ENCODE measurements at places on chromosomes 2 and 18.

DNA sequence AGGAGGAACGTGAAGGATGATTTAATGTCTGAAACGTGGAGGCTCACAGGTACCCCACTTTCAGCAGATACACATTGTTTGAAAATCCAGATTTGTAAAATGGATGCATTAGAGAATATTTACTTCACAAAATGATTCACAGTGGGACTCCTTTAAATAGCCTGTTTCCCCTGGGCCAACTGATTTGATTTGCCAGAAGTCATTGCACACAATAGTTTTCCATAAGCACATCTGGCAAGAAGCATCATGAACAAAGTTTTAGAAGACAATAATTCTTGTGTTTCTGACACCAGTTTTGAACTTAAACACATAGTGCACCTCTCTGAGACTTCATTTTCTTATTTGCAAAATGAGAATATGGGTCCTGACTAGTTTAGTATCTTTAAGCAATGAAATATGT lies 451.4 kb upstream of the SLC14A2 start:
- no peak for DNase-seq

DNA sequence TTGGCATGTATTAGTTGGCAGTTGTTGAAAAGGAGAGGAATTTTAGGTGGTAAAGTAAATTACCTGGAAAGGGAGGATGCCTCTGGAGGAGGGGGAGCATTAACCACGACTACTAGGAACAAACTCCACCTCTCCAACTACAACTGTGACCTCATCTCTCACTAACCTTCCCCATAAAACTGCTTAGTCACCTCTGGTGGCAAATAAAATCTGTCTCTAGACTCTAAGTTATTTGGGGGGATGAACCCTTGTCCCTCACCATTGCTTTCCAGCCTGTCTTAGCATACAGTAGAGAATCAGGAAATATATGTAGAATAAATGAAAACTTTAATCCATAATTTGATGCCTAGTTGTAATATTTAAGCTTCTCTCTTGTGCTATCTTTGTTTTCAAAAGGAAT lies 27.6 kb upstream of the MYO1B start:
- no peak for DNase-seq

DNA sequence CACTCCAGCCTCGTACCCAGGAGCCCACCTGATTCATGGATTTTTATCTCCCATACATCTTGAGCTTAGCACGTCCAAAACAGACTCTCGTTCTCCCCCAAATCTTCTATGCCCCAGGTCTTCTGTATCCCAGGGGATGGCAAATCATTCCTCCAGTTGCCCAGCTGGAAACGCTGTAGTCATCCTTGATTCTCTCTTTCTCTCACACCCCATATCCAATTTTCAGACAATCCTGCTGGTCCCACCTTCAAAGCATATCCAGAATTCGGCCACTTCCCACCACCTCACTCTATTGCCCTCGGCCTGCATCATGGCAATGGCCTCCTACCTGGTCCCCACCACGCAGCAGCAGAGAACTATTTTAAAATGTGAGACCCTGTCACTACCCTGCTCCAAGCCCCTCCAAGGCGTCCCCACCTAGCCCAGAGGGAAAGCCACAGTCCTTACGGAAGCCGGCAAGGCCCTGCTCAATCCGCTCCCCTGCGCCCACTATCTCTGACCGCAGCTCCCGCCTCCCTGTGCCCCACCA lies 1.4 kb upstream of the GRHL1 start:
- DNase-seq: no peak

GRCh38 chr2:216486271-216486670 lies 12.4 kb upstream of the RPL37A start:
- no peak for DNase-seq

DNA sequence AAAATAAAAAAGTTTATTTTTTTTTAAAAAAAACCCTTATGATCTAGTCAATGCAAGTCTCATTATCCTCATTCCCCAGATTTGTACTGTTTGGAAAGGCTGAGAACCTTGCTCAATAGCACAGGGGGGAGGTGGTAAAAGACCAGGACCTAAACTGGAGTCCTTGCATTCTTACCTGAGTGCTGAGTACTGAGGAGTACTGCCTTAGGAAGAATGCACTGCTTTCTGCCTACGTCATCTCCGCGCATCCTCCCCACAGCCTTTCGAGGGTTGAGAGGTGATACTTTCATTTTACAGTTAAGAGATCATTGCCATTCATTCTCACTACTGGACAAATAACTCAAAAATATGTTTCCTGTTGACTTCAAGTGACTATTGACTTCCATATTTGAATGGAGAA lies 73.8 kb downstream of the MAP3K20 start:
- no peak for DNase-seq

GRCh38 chr2:42792087-42792582 lies 248 bp downstream of the HAAO start:
- DNase-seq: no peak

- no peak for DNase-seq
Observed at GRCh38 chr2:113858764-113859163, 31.1 kb upstream of the ACTR3 start.

DNA sequence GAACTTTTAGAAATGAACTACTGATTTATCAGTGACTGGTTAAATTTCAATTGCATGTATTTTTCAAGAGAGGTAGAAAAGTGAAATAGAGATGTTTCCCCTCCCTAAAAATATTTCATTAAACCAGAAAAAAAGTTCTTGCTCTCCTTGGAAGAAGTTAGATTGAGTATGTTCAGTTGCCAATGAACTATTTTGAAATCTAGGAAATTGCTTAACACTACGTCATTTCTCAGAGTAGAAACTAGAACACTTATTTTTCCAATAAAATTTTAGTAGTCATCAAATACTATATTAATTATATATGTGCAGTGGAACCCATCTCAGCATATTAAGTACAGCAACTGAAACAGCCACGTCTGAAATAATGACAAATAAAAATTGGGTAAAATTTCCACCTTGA lies 51.8 kb upstream of the STAT1 start:
- DNase-seq: no peak

GRCh38 chr2:151900331-151900730 lies 72.1 kb upstream of the ARL5A start:
- no peak for DNase-seq

GRCh38 chr2:69694894-69695849 lies 46.8 kb upstream of the ANXA4 start:
- no peak for DNase-seq

- DNase-seq: no peak
Observed at GRCh38 chr2:105887256-105887655, 142.5 kb downstream of the NCK2 start.

GRCh38 chr2:99888617-99889016 lies 253.8 kb downstream of the AFF3 start:
- DNase-seq: no peak

DNA sequence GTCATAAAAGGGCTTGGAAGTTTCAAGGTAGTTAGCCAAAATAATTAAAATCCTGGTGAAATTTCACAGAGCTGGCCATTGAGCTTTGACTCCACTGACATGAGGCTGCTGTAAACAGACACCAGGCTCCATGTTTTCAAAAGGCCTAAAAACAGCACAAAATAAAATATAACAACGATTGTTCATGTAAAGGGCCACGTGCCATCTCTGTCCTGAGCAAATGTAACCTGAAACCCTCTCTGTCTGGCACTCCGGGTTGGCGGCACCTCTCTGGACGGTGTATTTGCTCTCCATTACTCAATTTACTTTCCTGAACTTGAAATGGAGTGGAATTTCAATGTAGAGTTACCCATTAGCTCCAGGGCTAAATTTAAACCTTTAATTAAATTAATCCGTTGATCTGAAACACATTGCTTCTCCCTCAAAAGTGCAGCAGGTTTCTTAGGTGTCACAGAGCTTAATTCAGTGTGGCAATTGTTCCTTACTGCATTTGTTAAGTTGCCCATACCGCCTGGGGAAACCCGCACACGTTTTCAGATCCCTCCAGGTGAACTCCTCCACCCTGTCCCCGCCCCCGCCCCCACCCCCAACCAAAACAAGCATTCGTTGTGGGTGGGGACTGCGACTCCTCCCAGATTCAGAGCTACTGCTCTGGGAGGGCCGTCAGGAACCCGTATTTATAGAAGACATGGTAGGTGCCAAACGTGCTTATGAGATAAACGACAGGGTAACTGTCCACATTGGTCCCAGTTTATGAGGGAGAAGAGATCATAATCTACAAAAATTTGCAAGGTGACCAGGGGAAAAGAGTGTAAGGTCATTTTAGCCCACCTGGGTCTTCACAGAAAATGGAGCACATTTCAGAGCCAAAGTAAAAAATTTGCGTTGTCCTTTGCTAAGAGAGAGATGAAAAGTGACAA lies 1.2 kb upstream of the CABLES1 start:
- peak; percentile 91 for DNase-seq

- no peak for DNase-seq
Observed at GRCh38 chr2:7419186-7419585, 502.0 kb downstream of the RNF144A start.

- DNase-seq: no peak
Observed at GRCh38 chr18:35010993-35011392, 30.2 kb upstream of the MAPRE2 start.

DNA sequence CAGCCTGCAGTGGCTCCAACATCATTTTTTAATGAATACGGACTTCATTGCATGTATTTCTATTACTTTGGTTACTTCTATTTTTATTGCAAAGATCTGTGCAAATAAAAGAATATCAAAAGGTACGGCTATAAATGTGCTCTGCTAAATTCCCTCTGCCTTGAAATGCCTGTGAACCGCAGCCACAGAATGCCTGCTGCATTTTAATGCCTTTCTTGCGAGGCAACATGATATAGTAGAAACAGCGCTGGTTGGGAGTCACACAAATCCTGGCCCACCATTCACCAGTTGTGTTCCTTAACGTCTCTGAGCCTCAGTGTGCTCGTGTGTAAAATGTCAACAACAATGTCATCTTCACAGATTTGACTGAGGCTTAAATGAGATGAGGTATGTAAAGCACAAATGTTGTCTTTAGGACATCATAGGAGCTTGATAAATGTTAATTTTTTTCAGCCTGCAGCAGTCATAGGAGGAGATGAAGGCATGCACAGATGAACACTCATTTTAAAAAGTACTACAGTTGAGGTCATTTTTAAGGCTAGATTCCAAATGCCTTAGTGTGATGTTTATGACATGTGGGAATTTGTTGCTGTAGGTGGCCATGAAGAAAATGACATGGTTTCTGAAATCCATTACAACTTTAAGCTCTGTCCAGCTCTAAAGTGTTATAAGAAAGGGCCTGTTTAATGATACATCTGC lies 187.6 kb upstream of the NRP2 start:
- no peak for DNase-seq

DNA sequence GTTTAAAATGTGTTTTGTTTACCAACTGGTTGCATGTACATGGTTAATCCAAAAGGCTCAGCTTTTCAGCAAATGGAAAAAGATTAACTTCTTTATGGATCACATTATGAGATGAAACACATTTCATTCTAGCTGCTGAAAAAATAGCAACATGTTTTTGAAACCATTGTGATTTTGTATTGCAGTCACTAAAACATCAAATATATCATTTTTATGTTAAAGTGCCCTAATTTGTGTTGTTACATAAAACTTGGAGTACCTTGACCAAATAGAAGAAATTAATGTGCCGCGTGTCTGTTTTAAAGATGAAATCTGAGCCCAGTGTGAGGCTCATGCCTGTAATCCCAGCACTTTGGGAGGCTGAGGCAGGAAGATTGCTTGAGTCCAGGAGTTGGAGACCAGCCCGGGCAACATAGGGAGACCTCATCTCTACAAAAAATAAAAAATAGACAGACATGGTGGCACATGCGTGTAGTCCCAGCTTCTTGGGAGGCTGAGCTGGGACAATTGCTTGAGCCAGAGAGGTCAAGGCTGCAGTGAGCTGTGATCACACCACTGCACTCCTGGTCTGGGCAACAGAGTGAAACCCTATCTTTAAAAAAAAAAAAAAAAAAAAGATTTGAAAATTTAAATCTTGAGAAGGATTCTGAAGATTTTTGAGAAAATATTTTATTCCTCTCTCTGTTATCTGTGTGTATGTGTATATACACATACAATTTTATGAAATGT lies 96.6 kb downstream of the FMNL2 start:
- DNase-seq: no peak

- DNase-seq: no peak
Observed at GRCh38 chr2:60676706-60677330, 79.2 kb upstream of the PAPOLG start.

DNA sequence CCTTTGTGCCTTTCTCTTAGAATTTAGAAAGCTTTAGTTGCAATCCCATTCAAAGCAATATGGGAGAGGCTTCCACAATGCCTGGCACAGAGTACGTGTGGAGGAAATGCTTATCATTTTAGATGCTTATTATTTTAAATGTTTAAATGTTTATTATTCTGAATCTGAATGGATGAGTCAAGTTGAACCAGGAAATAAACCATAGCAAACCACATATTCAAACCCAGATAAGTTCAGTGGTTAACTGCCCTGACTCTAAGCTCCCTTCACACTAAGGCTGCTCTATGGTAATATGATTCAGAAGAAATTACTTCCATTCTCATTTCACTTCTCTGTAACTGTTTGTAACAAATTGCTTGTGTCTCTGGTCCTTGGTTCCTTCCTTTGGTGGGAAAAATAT lies 5.2 kb upstream of the PPP4R1 start:
- no peak for DNase-seq

DNA sequence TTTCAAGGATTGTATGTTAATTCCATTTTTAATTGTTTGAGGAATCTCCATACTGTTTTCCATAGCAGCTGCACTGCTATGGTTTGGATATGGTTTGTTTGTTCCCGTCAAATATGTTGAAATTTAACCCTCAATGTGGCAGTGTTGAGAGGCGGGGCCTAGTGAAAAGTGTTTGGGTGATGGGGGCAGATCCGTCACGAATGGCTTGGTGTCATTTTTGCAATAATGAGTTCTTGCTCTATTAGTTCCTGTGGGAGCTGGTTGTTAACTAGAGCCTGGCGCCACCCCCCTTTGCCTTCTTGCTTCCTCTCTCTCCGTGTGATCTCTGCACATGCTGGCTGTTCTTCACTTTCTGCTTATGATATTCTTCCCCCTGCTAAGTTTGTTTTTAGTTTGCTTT lies 71.4 kb upstream of the LDLRAD4 start:
- DNase-seq: no peak

DNA sequence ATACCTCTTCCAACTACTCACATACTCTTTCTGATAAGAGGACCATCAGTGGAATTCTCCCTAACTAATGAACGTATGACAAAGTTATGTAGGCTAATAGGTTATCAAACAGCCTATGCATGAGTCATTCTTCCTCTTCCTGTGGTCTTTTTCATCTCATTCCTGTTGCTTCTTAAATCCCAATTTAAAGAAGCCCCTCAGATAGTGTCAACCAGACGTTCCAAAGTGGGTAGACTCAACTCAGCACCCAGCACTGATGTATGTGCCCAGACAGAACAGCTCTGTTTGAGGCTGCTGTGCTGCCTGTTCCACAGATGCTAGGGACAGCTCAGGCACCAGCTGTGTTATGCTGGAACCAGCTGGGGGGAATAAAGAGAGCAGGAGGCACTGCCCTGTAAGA lies 52.6 kb downstream of the CXCR4 start:
- no peak for DNase-seq

DNA sequence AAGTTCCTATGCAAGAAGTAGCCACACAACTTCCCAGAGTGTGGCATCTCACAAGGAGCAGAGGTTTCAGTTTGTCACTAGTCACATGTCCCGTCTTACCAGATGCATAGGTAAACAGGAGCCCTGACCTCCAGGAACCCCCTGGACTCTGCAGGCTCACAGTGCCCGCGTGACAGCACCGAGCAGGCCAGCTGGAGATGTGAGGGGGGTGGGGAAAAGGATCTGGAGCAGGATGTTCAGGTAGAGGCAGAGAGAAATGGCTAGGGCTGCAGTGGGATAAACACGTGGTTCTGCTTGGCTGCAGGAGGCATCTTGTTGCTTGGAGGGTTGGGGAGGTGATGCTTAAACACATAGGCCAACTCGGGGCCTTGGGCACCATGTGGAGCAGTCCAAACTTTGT lies 54.2 kb downstream of the IMPA2 start:
- DNase-seq: no peak

All from DMS79 treated with DMSO at 0.1 percent for 48 hours (cell line).